K562 (cell line): ENCODE measurements at places on chromosomes 5 and 9. TPM values are rescaled to one million over a fixed set of nuclear protein-coding genes. Genes with fewer than 3 reads are reported as not detected.

PBX3 gene
- 1.8 and 3.1 TPM in 2 replicates for total RNA-seq

- peaks cover 23% of the 10 kb centered on the region; the same call in 2 of the 3 replicates for H3K4me1 ChIP-seq
- H3K27ac ChIP-seq = no peak overlapping the region
- no peaks in the 10 kb centered on the region for H3K36me3 ChIP-seq
- H3K27me3 ChIP-seq = no peaks in the 10 kb centered on the region
- peak; percentile 30 for DNase-seq
Measured at GRCh38 chr9:112012026-112012902, 115.7 kb downstream of the UGCG start.

GRCh38 chr5:50663636-50664035 is 2.8 kb upstream of the PARP8 start:
- peaks cover 5% of the 10 kb centered on the region; the same call in 1 of the 2 replicates for H3K4me1 ChIP-seq
- no peaks in the 10 kb centered on the region for H3K36me3 ChIP-seq
- DNase-seq = no peak
- no peaks in the 10 kb centered on the region for H3K27me3 ChIP-seq
- H3K27ac ChIP-seq = no peak overlapping the region

- DNase-seq = no peak
- H3K36me3 ChIP-seq = no peaks in the 10 kb centered on the region
- no peak within 1 kb of the TSS for H3K27ac ChIP-seq
- peaks cover 4% of the 10 kb centered on the region; the same call in 1 of the 2 replicates for H3K4me1 ChIP-seq
- no peaks in the 10 kb centered on the region for H3K27me3 ChIP-seq
Measured at GRCh38 chr5:147234825-147235635, at the start of gene STK32A. TSS of gene STK32A (plus strand) at chr5:147235026. CDS start at chr5:147239635, 4,609 bp downstream.
